Stimulated activated CD8-positive, alpha-beta memory T cell treated with anti-CD3 and anti-CD28 coated beads, Interleukin-4, amount 100 ng/mL, for 1 hour (primary cell): ENCODE measurements at places on chromosomes 2 and 18.

DNA sequence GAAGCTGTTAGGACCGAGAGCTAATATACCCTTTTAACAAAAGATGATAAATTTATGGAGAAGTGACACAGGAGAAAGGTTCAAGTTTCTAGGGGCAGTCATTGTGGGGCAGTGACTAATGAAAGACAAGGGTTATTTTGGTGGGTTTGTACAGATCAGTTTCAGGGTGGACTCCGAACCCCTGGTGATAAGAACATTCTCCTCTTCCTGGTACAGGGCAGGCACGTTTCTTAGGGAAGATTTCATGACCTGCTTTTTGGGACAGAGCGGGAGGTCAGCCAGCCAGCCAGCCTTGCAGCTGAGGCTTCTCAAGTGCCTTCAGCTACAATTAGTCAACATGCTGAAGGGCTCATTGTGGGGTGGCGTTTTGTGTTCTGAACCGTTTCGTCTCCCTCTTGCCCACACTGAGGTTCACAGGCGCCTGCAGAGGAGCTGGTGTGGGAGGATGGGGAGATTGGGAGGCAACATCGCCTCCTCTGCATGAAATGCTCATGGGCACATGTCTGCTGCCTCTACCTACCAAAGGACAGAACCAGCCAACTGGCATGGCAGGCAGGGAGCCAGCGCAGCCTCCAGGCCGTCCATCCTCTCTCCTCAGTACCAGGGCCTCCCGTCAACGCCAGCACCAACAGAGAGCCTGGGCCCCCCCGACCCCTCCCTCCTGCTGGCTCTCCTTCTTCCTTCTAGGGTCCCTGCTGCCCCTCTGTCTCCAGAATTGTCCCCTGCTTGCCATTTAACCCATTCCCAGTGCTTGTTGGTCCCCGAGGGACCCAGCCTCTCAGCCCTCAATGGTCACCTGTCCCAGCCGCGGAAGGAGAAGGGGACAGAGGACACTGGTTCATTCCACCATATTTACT, 9.6 kb downstream of the CHMP1B start:
- DNase-seq = no peak

GRCh38 chr18:26863921-26864497, 1.5 kb downstream of the AQP4 start:
- no peak for DNase-seq

- no peak for DNase-seq
Measured at GRCh38 chr2:126809340-126809739, 89.3 kb upstream of the TEX51 start.

- no peak for DNase-seq
Measured at GRCh38 chr2:22274661-22275060, 1110.3 kb upstream of the KLHL29 start.

- DNase-seq = no peak
Measured at GRCh38 chr2:201999279-201999678, 34.4 kb upstream of the FZD7 start.

- no peak for DNase-seq
Measured at GRCh38 chr2:217356781-217357180, 496.9 kb upstream of the TNP1 start.

- DNase-seq = no peak
Measured at GRCh38 chr2:163436963-163437362, 298.8 kb downstream of the FIGN start.

- DNase-seq = no peak
Measured at GRCh38 chr18:62919109-62919838, 203.9 kb downstream of the PHLPP1 start.

GRCh38 chr2:31475692-31476091, 61.1 kb upstream of the XDH start:
- DNase-seq = no peak

DNA sequence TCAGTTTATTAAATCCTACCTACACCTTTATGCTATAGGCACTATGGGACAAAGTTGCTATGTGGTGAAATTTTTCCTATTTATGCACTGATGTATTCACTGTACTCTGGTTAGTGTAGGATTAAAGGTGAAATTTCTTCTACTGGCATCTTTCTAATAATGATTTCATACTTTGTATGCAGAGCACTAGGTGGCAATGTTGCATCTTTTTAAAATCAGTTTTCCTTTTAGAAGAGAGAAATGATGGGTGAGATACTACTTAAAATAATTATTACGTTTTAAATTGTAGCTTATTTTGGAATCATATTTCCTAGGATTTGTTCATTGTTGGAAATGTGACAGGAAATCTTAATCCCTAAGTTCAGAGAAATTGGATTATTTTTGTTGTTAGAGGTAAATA, 150.9 kb downstream of the CD8B2 start:
- DNase-seq = no peak

- DNase-seq = no peak
Measured at GRCh38 chr2:146615778-146616177, 1229.1 kb upstream of the ACVR2A start.

DNA sequence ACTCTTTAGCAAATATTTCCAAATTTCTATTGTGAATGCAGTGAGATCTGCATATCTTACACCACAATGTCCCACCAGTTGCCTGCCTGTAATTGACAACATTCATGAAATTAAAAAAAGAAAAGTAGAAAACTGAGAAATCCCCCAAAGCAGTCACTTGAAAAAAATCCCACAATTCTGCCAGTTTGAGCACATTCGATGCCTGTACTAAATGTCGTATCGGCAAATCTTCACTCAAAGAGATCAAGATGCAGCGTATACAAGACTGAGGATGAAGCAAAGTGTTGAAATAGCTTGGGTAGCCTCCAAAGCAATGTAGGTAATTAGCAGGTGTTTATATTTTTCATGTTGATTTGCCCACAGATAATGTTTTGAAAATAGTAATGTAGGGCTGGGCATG, 186.7 kb upstream of the ZEB2 start:
- no peak for DNase-seq

DNA sequence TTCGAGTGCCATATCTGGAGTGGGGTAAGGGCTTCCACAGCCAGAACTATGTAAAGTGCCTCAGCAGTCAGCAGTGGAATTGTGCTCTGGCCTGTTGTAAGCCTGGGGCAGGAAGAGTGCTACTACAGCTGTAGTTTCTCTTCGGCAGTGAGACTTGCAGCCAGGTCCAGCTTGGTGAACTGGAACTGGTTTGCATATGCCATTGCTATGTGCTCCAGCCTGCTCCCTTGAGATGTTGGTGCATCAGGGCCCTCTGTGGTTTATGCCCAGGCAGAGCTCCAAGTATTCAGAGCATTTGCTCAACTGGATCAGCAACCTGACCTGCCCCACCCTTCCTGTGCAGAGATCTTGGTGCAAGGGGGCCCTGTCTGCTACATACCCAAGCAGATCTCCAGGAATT, 47.8 kb downstream of the ZNF804A start:
- DNase-seq = no peak
